ENCODE measurements at places on chromosomes 5 and 9.

- no peak for DNase-seq
Observed at GRCh38 chr5:58912116-58912515, 329.2 kb downstream of the RAB3C start.

GRCh38 chr5:146880966-146881365 is 2.4 kb upstream of the PPP2R2B start:
- no peak for DNase-seq

DNA sequence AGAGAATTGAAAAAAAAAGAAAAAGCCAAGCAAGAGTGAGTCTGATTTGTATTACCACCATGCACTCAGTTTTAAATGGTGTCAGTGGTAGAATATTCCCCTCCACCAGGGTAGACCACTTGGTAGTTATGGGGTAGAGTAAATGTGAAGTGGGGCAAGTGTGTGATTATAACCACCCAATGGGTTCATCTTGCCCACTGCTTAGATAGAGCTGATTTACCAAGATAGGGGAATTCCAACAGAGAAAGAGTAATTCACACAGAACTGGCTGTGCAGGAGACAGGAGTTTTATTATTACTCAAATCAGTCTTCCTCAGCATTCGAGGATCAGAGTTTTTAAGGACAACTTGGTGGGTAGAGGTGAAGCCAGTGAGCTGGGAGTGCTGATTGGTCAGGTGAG is 113.3 kb upstream of the RAI14 start:
- DNase-seq: no peak

DNA sequence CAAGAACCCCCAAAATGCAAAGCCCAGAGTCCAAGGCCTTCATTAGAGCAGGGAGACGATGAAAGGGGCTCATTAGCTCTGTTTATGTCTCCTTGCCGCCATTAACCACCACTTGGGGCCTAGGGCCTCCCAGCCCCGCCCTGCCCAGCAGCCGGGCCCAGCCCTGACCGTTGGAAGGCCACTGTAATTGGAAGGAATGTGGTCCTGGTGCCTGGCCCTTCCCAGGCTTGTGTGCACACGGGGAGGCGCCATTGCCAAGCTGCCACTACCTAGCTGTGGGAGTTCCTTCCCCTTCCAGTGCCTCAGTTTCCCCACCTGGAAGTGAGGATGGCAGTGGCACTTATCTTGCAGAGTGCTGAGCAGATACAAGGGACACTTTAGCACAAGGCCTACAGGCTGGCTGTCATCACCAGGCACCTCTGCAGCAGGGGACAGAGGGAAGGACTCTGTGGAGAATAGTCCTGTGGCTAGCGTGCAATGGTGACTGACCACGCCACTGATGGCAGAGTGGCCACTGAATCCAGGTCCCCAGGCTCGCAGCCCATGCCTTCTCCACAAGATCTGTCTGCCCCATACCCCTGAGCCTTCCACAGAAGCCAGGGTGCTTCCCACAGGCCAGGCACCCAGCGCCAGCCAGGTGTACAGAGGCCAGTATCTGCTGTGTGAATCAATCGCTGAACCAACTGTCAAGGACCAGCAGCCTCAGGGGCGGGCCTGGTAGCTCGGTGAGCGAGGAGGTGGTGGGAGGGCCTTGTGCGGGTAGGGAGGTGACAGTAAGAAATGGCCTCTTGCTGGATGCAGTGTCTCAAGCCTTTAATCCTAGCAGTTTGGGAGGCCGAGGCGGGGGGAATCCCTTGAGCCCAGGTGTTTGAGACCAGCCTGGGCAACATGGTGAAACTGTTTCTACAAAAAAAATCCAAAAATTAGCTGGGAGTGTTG is 20.8 kb downstream of the GBGT1 start:
- no peak for DNase-seq

GRCh38 chr5:176474476-176474875 is 26.3 kb downstream of the FAF2 start:
- DNase-seq: no peak

GRCh38 chr5:176485176-176485575 is 37.0 kb downstream of the FAF2 start:
- no peak for DNase-seq

All from activated CD8-positive, alpha-beta memory T cell treated with anti-CD3 and anti-CD28 coated beads for 1 hour (primary cell).